SK-MEL-5 (cell line): ENCODE measurements at places on chromosomes 3 and 15.
A peak's percentile ranks its signal among the peaks of the same experiment; 100 is the strongest.

DNA sequence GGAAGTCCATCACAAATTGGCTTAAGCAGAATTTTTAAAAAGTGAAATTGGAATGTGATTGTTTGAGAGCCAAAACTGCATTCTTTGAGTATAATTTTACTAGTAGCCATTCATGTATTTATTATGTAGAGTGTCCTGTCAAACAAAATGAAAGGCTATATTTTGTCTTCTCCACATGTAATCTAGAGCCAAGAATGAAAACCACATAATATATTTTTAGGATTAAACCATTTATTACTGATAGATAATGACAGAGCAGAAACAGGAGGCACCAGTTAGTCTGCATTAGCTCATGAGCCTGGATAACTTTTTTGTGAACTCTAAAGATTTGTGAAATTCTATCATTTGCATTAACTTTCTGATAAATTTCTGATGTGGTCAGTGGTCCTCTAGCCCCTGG, 130.2 kb downstream of the FILIP1L start:
- DNase-seq = no peak

GRCh38 chr15:85667491-85668424, 127.0 kb downstream of the KLHL25 start:
- DNase-seq = peak; percentile 37

GRCh38 chr3:89625945-89626344, 518.5 kb downstream of the EPHA3 start:
- DNase-seq = no peak

DNA sequence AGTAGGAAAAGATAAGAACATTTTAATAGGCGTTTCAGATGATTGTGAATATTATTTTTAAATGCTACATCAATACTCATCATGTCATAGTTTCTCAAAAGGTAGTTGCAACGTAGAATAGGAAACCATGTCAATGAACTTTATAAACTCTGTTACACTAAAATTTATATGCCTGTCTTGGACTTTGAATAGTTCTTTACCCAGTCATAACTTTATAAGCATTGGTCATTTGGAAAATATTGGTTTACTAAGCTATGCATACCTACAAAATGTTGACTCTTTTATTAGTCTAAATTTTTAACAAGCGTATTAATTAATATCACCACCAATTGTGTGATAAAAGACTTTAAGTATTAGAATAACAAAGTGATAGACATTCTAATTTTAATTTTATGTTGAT, 293.5 kb downstream of the CGGBP1 start:
- DNase-seq = no peak

GRCh38 chr15:77002436-77002835, 7.5 kb downstream of the PSTPIP1 start:
- no peak for DNase-seq

DNA sequence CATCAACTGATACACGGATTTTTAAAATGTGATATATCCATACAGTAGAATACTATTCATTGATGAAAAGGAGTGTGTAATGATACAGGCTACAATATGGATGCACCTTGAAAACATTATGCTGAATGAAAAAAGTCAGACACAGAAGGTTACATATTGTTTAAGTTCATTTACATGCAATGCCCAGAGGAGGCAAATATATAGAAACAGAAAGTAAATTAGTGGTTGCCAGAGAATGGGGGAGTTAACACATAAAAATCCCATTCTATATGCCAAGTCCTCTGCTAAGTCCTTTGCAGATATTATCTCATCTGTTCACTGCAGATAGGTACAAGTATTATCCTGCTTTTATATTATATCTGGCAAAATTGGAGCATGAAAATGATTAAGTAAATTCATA, 22.1 kb upstream of the CDIN1 start:
- DNase-seq = no peak
